ENCODE measurements at places on chromosomes 7 and 10.

- no peak for DNase-seq
Observed at GRCh38 chr10:6543431-6544005, 36.6 kb downstream of the PRKCQ start.

- DNase-seq, result no peak
Observed at GRCh38 chr7:131538813-131539179, 17.6 kb downstream of the PODXL start.

DNA sequence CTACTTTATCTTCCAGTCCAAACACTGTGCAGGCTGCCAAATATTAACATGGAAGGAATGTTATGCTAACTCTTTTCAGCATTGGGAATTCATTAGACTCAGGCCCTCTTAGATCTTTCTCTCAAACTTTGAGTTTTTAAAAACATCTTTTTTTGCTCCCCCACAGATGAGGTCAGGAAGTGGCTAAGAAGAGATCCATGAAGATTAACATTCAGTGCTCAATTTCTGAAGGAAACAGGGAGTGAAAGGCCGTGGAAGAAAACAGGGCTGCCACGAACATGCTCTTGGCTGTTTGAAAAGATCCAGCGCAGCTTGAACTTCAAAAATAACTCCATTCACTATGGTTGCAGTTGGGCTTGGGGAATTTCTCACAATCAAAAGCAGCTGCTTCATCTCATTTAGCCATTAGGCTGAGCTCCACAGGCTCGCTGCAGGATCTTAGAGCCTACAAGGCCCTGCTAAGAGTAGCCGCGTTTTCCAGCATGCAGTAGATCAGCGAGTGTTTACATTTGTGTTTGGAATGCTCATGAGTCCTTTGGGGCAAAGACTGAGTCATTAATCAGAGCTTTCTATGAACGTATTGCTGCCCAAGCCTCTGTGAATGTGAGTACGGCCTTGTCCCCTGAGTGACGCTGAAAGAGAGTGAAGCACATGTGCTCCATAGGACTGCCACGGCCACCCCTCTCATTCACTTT lies 41.2 kb upstream of the TNS3 start:
- DNase-seq, result peak; percentile 93

GRCh38 chr7:1140476-1141104 lies 19.4 kb downstream of the ZFAND2A start:
- no peak for DNase-seq

- DNase-seq, result no peak
Observed at GRCh38 chr10:46542567-46543465, 13.6 kb downstream of the GPRIN2 start.

GRCh38 chr10:121684276-121684675 lies 86.0 kb upstream of the FGFR2 start:
- DNase-seq, result no peak

- DNase-seq, result no peak
Observed at GRCh38 chr10:96577069-96577468, 9.7 kb downstream of the TM9SF3 start.

DNA sequence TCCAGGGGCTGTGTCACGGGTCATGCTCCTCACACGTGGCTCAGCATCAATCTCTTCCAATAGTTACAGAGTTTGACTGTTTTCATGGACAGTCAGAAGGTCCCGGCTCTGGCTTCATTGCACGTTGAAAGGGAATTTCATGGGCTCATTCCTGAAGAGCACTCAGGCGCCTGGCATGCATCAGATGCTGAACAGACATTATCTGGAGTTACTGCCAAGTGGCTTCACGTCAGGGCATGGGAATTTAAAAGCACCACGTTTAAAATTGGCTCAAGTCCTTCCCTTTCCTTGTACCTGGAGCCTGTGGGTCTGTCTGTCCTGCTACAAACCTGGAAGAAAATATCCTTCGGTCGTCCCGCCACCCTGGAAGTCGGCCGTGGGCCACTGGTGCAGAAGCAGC lies 50.4 kb downstream of the CFAP46 start:
- DNase-seq, result no peak

DNA sequence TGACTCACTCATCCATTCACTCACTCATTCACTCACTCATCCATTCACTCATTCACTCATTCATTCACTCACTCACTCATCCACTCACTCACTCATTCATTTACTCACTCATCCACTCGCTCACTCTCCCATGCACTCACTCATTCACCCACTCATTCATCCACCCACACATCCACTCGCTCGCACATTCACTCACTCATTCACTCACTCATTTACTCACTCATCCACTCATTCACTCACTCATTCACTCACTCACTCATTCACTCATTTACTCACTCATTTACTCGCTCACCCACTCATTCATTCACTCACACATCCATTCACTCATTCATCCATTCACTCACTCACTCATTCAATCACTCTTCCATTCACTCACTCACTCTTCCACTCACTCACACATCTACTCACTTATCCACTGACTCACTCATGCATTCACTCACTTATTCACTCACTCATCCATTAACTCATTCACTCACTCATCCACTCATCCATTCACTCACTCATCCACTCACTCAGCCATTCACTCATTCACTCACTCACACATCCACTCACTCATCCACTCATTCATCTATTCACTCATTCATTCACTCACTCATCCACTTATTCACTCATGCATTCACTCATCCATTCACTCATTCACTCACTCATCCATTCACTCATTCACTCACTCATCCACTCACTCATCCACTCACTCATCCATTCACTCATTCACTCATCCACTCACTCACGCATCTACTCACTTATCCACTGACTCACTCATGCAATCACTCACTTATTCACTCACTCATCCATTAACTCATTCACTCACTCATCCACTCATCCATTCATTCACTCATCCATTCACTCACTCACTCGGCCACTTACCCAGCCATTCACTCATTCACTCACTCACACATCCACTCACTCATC lies 74.0 kb downstream of the CARD11 start:
- no peak for DNase-seq

DNA sequence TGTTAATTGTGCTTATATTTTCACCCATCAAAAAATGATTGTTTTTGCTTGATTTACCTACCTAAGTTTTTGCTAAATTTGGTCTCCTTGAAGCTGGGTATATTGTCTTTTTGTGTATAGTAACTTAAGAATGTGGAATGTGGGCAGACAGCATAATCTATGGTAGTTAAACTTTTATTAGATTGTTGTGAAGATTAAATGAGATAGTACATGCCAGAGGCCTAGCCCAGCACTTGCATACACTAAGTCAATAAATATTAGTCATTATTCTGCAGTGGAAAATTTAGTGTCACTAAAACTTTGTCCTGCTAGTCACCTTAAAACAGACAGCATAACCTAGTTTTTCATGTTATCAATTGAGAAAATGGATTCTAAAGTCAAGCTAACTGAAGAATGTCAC lies 19.3 kb upstream of the RPA3 start:
- no peak for DNase-seq

GRCh38 chr7:140275069-140275965 lies 98.5 kb upstream of the KDM7A start:
- no peak for DNase-seq

DNA sequence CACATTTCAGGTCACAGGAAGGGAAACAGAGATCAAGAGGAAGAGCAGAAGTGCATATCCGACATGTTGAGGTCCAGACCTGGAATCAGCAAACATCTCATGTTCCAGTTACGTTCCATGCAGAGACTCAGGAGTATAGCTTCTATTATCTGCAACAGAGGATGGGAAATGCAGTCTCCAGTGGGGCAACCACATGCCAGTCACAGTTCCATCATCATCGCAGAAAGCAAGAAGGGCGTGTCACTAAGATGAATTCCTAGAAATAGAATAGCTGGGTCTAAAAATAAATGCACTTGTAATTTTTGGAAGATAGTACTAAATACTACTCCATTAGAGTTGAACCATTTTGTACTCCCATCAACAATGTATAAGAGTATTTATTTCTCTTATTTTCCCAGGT lies 133.2 kb upstream of the MDFIC start:
- no peak for DNase-seq

GRCh38 chr7:141788296-141788695 lies 1.7 kb upstream of the TAS2R5 start:
- no peak for DNase-seq

GRCh38 chr10:114315566-114316420 lies 76.7 kb downstream of the VWA2 start:
- no peak for DNase-seq

GRCh38 chr7:156117542-156118247 lies 305.4 kb upstream of the SHH start:
- DNase-seq, result no peak

GRCh38 chr10:27660711-27661110 lies 84.9 kb downstream of the MKX start:
- DNase-seq, result no peak

- DNase-seq, result no peak
Observed at GRCh38 chr7:81819861-81820260, 50.0 kb upstream of the HGF start.

DNA sequence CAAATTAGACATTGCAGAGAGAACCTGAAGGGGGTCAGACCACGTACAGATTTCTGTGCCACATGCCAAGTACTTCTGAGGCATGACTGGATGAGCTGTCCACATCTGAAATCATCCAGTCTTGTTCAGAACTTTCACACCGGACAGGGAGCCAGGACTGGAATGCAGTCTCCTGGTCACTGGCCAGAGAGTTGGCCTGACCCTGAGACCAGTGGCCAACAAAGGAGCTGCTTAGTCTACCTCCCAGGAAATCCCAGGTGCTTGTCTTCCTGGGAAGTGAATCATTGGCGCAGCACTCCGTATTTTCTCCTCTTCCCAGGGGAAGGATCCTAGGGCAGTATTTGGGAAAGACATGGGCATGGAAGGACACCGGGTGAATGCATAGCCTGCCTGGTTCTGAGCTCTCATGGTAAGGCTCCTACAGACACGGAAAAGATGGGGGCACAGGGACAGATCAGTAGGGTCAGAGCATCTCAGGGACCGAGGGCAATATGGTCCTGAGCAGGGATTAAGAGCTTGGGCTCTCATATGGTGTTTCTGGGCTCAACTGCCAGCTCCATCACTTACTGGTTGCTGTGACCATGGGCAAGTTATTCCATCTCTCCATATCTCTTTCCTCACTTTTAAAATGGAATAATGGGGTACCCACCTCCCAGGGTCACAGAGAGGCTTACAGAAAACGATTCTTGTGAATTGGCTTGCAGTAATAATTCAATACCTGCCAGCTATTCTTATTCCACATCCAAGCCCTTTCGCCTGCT lies 1.3 kb upstream of the SCD start:
- DNase-seq, result peak; percentile 48

- DNase-seq, result peak; percentile 2
Observed at GRCh38 chr7:122219253-122219865, 75.3 kb upstream of the AASS start.

DNA sequence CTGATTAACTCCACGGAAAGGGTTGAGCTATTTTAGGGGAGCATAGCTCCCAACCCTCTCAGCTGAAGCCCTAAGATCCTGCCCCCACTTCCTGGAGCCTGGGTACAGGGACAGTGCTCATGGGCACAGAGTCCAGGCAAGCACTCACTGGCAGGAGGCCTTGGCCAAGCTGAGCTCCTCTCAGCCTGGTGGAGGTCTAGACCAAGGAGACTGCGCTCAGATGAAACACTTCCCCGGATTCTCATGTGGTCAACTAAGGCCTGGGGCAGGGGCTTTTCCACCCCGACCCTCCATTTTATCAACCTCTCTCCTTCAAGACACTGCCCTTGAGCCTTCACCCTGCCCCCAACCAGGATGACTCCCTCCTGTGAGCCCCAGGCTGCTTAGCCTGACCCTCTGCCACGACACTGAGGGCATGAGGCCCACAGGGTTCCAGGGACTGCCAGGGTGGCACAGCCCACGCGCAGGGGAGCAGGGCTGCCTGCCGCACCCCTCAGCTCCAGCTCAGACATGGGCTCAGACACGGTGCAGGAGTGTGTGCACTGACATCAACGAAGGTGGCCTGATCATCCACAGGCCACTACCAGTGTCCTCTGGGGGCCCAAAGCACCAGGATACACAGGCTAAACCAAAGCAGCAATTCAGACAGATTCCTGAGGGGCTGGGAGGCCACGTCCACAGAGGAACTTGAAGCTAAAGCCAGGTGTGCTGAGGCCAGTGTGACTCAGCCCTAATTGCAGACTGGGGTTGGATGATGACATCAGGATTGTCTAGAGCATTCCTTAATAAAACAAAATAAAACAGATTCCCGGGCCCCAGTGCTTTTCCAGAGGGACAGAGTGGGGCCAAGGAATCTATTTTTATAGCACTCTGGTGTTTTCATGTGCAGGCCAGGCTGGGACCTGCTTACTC lies 18.8 kb downstream of the CHAT start:
- DNase-seq, result no peak

GRCh38 chr7:155559519-155560108 lies 13.3 kb upstream of the CNPY1 start:
- DNase-seq, result no peak

GRCh38 chr7:12907774-12908173 lies 220.3 kb downstream of the ARL4A start:
- DNase-seq, result no peak

DNA sequence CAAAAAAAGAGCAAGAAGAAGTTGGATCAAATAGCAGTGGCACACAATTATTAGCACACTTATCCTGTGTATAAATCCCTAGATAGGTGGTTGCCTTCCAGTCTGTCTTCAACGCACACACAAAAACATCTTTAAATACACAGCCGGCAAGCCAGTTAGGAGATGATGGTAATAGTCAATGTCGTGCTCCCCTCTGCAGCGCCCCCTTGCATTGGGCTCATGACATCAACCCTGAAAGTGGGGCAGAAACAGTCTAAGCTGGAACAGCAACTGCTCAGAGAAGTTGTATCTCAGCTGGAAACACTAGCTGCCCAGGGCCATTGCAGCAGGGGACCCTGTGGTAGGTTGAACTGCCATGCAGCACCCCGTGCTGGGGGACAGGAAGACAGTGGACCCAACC lies 179.5 kb upstream of the YAE1 start:
- DNase-seq, result no peak

DNA sequence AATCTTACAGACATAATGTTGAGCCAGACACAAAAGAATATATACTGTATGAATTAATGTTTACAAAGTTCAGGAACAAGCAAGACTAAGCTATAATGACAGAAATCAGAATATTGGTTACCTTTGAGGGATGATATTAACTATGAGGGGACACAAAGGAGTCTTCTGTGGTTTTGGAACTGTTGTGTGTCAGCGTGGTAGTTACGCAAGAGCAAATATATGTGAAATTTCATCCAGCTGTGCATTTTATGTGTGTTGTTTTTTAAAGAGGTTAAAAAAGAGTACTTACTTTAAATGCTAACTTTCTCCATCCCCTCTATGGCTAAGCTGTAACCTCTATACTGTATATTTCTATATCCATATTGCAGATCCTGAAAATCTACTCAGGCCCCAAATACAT lies 14.9 kb downstream of the SLC25A28 start:
- no peak for DNase-seq

DNA sequence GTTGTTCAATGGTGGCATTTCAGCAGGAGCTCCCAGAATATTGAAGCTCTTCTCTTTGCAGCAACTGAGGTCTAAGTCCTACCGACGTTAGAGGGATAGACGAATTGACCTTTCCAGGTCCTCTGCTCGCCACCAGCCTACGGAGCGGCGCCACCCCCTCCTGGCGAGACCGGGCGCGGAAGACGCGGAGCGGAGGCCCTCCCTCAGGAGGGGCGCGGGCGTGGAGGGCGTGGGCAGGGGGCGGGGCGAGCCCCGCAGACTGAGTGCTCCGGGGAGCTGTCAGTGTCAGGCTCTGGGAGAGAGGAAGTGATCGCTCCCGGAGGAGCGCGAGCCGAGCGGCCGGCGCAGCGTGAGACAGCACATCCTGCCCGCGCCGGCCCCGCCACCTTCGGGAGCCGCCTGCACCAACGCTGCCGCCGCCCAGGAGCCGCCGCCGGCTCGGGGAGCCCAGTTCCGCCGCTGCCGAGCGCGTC lies at the start of gene DYNC1I1:
DYNC1I1 (plus strand) TSS at position 257 of the 473 bp plus-strand sequence. CDS start 32,176 bp downstream, outside the sequence.
- DNase-seq, result no peak

- DNase-seq, result no peak
Observed at GRCh38 chr7:87599336-87599735, 1.3 kb downstream of the ABCB1 start.

Data from fibroblast of the conjunctiva (primary cell).